ENCODE measurements at places on chromosomes 2 and 18. TPM values are rescaled to one million over a fixed set of nuclear protein-coding genes. Genes with fewer than 3 reads are reported as not detected.

The RALB gene
- total RNA-seq: 11.1 TPM

The ARHGAP25 gene
- 123 TPM for total RNA-seq

The DSC3 gene
- total RNA-seq: not detected

The PLEKHH2 gene
- 1.8 TPM for total RNA-seq

The ALPI gene
- not detected for total RNA-seq

The CD302 gene
- 1.0 TPM for total RNA-seq

The OXER1 gene
- total RNA-seq: 0.22 TPM

The LRRTM4 gene
- total RNA-seq: not detected

The RTN4 gene
- 75.4 TPM for total RNA-seq

The MEIS1 gene
- 0.32 TPM for total RNA-seq

The GCKR gene
- not detected for total RNA-seq

DNA sequence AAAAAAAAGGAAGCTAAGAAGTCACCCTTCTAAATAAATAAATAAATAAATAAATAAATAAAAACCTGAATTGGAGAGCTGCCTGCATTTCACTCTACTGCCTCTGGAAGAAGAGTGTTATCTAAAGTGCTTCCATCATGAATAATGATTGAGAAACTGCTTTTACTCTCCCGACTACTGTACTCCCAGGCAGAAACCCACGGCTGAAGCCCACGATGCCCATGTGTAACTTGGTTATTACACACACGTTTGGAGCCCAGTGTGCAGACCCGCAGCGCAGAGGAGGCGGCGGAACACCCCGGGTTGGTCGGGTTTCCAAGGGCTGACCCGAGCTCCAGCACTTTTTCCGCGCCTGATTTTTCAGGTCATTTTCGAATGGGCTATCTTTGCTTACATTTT lies 697 bp upstream of the SPATS2L start:
- no peak for DNase-seq

- no peak for DNase-seq
Observed at GRCh38 chr2:162258686-162259085, 15.4 kb upstream of the FAP start.

GRCh38 chr2:179260224-179260623 lies 4.4 kb downstream of the SESTD1 start:
- no peak for DNase-seq

DNA sequence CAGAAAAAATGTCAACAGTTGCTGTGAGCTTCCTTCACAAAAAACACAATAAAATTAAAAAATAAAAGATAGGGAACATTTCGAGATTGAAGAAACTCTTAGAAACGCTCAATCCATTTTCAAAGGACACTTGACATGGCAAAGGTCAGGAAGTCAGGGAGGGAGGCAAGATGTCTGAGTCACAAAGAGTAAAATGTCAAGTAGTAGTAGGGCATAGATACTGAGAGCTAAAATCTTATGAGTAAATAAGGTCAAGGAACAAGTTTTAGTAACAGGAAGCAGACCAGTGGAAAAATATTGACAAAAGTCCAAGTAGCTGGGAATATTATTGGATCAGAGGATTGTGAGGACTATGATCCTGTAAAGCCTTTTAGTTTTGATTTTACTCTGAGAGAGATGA lies 495.6 kb downstream of the TMX3 start:
- no peak for DNase-seq

GRCh38 chr2:71417300-71418202 lies 35.8 kb upstream of the DYSF start:
- DNase-seq: no peak

DNA sequence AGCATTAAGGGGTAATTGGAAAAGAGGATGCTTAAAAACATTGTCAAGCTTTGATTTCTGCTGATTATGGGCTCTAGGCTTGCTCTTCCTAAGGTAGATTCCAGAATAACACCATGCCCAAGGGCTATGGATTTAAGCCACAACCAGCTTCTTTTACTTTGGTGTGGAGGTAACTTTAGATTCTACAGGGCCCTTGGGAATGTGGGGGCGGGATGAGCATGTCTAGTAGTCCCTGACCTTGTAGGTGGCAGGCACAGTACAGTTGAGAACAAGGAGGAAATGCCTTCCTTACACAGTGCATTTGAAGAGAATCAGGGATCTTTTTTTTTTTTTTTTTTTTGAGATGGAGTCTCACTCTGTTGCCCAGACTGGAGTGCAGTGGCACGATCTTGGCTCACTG lies 364.2 kb downstream of the NYAP2 start:
- no peak for DNase-seq

DNA sequence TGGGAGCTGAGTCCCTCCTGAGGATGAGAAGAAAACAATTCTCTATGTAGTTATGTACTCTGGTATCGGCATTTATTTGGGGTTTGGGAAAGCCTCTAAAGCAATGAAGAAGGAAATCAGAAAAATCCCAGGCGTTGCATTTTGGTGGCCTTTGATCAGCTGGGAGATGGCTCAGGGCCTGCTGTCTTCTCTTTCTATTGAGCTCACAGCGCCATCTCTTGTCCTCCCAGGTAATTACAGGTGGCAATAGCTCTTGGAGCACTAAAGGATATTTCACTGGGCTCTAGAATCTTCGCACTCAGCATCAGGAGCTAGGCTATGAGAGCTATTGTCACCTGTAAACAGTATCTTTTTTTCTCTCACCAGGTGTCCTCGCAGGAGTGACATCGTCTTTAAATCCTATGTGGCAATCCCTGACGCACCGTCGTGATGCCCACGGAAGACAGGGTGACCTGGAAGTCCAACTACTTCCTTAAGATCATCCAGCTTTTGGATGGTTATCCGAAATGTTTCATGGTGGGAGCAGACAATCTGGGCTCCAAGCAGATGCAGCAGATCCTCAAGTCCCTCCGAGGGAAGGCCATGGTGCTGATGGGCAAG lies 76.1 kb upstream of the PMAIP1 start:
- no peak for DNase-seq

DNA sequence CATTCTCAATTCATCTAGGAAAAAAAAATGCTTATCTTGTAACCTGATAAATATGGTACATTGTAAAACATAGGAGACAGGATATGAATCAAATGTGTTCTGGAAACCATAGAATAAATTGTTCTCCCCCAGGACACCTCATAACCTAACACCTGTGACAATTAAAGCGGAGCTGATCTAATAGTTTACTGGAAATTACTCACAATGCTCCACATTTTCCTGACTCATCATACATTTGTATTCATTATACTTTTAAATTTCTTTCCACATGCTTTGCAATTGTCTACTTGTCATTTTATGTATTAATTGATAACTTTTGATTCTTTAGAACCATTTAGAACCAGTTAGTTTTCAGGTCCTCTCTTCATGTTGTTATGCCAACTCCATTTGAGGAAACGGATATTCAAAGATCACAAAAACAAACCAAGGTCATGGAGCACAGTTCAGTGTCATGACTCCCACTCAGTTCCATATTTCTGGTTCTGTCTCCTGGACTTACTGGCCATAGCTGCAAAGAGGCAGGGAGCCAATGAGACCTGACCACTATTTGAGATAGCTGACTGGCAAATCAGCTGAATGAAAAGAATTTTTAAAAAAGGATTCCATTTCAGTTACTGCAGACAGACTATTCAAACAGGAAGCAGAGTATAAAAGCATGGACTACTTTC lies 128.5 kb downstream of the CALCRL start:
- no peak for DNase-seq

- no peak for DNase-seq
Observed at GRCh38 chr2:167862782-167863181, 384.6 kb downstream of the STK39 start.

GRCh38 chr2:134578316-134578715 lies 140.5 kb downstream of the TMEM163 start:
- no peak for DNase-seq

- DNase-seq: no peak
Observed at GRCh38 chr2:44937688-44938240, 3.7 kb upstream of the SIX3 start.

DNA sequence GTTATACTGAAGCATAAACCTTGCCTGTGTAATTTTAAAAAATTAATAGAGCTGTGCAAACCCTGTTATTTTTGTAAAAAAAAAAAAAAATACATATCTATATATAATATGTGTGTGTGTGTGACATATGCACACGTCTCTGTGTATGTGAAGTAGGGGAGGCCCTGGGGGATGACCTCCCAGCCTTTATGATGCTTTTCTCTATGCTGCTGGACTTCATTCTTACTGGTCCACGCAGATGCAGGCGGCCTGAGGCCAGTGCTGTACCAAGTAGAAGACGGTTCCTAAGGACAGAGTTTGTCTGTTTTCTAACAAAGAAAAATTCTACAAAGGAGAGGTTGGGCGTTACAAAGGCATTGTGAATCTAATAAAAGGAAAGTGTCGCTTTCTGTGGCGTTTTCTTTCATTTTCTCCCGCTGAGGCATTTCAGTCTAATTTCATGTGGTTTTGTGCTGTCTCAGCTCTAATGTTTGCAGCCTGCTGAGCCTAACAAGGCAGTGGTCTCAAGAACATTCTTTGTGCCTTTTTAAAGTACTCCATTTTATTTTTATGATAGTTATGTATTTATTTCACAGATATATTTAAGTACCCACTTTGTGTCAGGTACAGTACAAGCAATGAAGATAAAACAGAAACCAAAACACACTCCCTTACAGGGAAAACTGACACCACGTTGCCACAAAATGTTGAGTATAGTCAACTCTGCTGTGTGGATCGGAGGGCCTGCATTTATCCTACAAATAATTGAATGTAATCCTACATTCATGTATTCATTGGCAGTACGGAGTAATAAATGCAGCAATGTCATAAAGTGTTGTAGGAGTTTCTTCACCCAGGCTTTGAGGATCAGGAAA lies 118.0 kb downstream of the RAB3GAP1 start:
- DNase-seq: no peak

GRCh38 chr2:196187898-196188458 lies 16.6 kb upstream of the STK17B start:
- no peak for DNase-seq

- DNase-seq: no peak
Observed at GRCh38 chr18:78767648-78768071, 212.0 kb upstream of the SALL3 start.

DNA sequence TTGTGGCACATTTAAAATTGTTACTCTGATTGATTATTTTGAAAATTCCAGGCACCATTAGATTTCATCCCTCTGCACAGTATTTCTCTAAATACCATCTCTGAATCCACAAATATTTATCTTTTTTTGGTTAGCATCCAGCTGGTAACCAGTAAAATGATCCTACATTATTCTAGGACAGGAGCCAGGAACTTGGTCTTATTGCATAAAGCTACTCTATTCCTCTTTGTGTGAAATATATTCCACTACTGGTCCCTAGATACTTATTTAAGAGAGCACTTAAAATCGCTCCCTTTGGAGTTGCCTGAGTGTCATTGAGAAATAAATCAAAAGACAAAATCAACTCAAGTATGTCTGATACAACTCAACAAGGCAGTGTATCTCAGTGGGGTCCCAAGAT lies 7.4 kb upstream of the MBOAT2 start:
- no peak for DNase-seq

GRCh38 chr2:38514603-38515154 lies 88.0 kb downstream of the HNRNPLL start:
- DNase-seq: no peak

DNA sequence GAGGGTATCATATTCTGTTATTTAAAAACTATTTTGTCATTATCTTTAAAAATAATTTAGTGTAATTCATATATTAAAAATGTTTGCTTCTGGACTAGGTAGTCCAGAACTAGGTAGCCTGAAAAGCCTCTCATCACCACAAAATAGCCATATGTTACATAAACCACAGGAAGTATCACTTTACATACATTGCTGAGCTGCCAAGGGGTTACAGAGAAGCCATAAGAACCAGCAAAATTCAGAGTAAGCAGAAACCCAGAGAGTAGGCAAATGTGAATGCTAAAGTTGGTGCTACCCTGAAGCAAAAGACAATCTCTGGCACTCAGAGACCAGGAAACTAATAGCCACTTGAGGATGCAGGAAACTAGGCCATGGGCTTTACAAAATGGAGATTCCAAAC lies 60.9 kb downstream of the LOXHD1 start:
- no peak for DNase-seq

DNA sequence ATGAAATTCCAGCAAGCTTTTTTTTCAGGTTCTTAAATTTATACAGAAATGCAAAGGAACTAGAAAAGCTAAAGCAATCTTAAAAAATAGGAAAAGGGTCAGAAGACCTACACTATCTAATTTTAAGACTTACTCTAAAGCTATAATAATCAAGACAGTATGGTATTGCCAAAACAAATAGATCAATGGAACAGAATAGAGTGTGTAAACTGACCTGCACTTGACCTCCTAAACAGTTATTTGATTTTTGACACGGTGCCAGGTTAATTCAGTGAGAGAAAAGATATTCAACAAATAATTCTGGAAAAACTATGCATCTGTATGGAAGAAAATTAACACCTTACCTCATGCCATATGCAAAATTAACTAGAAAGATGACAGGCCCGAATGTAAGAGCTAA lies 73.6 kb downstream of the OLA1 start:
- DNase-seq: no peak

GRCh38 chr2:223545830-223546229 lies 56.3 kb downstream of the SCG2 start:
- DNase-seq: no peak

- no peak for DNase-seq
Observed at GRCh38 chr2:198400999-198401398, 596.6 kb downstream of the PLCL1 start.

DNA sequence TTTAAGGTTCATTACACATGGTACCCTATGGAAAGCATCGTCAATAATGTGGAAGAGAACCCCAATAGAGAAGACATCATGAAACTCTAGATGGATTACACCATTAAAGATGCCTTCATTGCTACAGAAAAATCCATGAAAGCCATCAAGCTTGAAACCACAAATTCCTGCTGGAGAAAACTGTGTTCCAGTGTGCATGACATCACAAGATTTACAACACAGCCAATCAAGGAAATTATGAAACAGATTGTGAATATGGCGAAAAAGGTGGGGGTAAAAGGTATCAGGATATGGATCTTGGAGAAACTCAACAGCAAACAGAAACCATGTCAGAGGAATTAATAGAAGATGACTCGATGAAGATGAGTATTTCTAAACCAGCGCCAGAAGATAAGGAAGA lies 200.0 kb downstream of the SLC4A10 start:
- no peak for DNase-seq

DNA sequence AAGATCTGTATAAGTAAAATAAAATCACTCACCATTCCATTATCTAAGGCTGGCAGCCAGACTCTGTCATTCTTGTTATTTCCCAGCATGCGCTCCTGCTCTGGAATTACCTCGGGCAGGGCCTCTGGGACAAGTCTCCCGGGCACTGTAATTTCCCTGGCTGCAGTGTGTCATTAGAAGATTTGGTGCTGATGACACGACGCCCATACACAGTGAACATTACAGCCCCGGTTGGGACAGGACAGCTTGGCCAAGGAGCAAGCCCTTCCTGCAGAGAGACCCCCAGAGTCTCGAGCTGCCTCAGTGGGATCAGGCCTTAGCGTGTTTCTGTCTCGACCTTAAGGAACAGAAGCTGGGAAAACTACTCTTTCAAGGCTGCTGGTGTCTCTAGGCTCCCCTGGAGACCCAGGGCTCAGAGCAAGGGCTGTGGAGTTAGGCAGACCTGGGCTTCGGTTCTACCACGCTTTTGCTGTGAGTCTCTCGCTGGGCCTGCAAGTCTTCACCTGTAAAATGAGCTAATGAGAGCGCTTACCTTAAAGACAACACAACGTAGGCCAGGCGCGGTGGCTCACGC lies 39.7 kb downstream of the SMAD7 start:
- no peak for DNase-seq

GRCh38 chr2:75799859-75800258 lies 89.1 kb upstream of the GCFC2 start:
- no peak for DNase-seq

All from T-cell (primary cell).